Karpas-422 (cell line): ENCODE measurements at places on chromosomes 1 and 21.

GRCh38 chr1:53343831-53344668, 16.2 kb upstream of the LRP8 start:
- DNase-seq, result no peak

DNA sequence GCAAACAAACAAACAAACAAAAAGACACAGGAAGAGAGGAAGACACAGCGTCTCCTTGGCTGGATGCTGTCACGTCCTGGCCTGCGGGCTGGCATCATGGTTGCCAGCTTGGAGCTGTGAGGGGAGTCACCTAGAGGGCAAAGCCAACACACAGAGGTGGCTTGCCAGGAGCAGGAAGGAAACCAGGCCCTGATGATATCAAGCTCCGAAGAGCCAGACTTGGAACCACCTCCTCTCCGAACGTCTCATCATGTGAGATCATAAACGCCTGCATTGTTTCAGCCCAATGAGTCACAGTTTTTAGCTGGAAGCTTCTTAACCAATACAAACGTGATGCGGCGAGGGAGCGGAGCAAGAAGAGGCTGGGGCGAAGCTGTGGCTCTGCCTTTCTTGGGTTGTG, 8.7 kb downstream of the PLA2G2D start:
- DNase-seq, result no peak

GRCh38 chr1:17195731-17196130, 9.2 kb upstream of the PADI1 start:
- DNase-seq, result no peak

GRCh38 chr1:163186862-163187261, 15.9 kb downstream of the RGS5 start:
- no peak for DNase-seq

- no peak for DNase-seq
Measured at GRCh38 chr1:55326496-55327243, 111.5 kb upstream of the USP24 start.

- DNase-seq, result no peak
Measured at GRCh38 chr21:18030248-18030647, 211.1 kb upstream of the C21orf91 start.

GRCh38 chr1:1422465-1423244, 1.6 kb upstream of the ANKRD65 start:
- peak; percentile 71 for DNase-seq

DNA sequence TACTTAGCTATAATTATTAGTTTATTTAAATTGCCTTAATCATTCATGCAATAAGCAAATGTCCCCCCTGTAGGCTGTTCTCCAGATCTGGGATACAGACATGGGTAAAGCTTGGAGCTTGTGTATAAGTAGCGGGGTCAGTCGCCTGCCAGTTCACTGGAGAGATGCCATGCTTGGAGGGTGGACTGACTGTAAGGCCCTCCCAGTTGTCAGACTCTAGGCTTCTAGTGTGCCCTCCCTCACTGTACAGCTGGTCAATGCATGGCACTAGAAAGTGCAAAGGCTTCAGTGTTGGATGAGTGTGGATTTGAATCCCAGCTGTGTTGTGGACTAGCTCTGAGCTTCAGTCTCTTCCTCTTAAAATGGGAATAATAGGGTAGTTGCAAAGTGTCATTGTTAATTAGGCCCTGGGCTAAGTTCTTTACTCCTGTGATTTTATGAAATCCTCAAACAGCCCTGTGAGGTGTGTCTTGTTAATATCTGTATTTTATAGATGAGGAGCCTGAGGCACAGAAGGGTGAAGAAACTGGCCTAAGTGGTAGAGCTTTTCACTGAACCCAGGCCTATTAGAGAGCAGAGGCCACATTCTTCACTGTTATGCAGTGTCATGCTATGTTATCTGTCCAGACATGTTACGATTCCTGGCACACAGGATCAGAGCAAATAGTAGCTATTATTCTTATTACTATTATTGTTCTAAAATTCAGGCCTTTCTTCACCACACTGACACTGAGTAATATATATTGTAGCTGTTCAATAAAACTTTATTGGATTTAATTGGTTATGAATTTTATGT, 85.9 kb downstream of the ROR1 start:
- DNase-seq, result no peak

DNA sequence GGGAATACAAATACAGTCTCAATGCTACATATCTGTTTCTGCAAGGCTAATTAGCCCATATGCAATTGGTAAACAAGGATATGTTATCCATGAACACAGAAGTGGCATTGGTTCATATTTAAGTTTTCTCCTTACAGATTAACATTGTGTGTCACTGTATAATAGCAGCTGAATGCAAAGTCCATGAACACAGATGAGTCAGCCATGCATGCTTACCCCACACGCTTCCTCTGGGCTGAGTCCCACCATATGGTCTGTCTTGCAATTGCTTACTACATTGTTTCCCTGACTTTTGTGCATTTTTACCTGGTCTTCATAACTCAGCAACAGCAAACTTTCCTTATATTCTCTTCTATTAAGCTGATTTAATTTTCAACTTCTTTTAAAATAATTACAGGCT, 41.5 kb upstream of the TSNAX start:
- no peak for DNase-seq

- DNase-seq, result no peak
Measured at GRCh38 chr1:1058921-1059493, 15.1 kb downstream of the RNF223 start.

DNA sequence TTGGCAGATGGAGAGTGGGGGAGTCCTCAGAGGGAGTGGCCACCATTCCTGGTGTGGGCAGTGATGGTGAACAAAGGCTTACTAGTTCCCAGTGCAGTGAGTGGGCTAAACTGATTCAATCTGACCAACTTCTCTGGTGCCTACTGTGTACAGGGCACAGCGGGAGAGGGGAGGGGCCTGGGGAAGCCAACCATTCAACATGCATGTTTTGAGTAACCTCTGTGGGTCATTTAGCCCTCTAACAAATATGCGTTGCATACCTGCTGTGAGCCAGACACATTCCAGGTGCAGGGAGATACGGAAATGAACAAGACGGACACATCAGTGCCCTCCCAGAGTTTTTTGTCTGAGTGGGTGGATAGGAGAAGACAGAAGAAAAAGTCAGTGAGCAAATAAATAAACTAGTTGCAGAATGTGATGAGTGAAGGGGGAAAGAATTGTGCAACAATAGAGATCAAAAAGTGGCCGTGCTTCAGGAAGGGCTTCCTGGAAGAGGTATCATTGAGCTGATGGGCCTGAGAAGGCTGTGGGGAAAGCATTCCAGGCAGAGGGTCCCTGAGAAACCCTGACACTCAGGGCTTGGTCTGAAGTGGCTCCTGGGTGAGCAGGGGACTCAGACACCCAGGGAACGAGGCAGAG, 78.8 kb downstream of the EPHB2 start:
- DNase-seq, result no peak

DNA sequence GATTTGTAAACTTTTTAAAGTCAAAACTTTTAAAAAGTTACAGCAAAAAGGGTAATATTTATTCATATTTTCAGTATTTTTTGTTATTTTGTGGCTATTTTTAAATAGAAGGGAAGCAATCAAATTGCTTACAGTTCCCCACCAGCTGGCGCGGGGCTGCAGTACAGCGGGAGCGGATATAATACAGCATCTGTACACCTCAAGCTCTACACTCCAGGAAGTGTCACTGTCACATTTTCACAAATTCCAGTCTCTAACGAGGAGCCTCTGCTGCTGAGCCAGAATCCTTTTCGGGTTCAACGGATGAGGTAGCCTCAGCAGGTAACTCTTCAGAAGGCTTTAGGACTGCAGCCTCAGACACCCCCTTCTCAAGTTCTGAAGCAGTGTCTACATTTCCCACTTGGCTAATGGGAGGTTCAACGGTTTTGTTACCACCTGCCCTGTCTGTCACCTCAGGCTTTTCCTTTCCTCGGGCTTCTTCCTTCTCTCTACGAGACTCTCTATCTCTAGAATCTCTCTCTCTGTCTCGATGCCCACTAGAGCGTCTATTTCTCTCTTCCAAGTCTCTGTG, 11.7 kb downstream of the SOD1 start:
- no peak for DNase-seq

DNA sequence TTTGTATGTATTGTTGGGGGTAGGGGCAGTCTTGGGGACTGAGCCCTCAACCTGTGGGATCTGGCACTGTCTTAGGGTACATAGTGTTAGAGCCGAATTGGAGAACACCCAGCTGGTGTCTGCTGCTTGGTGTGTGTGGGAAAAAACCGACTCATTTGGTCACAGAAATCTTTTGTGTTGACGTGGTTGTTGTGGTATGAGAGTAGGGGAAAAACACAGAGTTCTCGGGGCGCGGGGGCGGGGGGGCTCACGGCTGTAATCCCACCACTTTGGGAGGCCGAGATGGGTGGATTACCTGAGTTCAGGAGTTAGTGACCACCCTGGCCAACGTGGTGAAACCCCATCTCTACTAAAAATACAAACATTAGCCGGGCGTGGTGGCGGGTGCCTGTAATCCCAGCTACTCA, 15.3 kb upstream of the SRSF10 start:
- no peak for DNase-seq

- DNase-seq, result no peak
Measured at GRCh38 chr1:153375511-153375910, at the start of gene S100A12. Gene S100A12, minus strand, starts transcription at chr1:153375621. Its CDS starts 1,029 bp downstream, at chr1:153374592.

DNA sequence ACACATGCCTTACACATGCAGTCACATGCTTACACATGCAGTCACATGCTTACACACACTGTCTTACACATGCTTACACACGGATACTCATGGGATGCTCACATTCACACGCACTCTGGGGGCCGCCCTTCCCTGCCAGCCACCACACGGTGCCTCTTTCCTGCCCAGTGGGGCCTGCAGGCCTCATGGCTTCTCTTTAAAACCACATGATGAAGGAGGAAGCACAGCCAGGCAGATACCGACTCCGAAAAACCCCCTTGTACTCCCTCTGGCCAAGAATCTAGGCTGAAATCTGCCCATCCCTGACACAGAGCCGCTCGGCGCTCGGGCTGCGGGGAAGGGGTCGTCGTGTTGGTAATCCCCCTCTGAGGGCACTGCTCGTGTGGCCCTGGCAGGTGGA, 113.0 kb downstream of the PRDM16 start:
- no peak for DNase-seq

DNA sequence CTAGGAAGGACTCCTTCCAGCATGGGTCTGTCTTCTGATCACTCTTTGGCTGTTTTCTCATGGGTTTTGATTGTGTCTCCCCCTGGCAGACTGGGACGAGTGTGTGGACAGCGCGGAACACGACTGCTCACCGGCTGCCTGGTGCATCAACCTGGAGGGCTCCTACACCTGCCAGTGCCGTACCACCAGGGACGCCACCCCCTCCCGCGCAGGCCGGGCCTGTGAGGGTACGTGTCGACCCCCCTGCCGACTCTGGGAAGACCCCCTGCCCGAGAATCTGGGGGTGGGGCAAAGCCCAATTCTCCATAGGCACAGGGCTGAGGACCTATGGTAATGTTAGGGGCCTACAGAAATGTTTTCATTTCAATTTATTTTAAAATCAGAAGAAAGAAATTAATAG, 38.4 kb downstream of the UMODL1 start:
- no peak for DNase-seq

- DNase-seq, result peak; percentile 67
Measured at GRCh38 chr21:39313042-39313570, 326 bp downstream of the BRWD1 start.

- no peak for DNase-seq
Measured at GRCh38 chr1:109910963-109911798, 532 bp downstream of the CSF1 start.

DNA sequence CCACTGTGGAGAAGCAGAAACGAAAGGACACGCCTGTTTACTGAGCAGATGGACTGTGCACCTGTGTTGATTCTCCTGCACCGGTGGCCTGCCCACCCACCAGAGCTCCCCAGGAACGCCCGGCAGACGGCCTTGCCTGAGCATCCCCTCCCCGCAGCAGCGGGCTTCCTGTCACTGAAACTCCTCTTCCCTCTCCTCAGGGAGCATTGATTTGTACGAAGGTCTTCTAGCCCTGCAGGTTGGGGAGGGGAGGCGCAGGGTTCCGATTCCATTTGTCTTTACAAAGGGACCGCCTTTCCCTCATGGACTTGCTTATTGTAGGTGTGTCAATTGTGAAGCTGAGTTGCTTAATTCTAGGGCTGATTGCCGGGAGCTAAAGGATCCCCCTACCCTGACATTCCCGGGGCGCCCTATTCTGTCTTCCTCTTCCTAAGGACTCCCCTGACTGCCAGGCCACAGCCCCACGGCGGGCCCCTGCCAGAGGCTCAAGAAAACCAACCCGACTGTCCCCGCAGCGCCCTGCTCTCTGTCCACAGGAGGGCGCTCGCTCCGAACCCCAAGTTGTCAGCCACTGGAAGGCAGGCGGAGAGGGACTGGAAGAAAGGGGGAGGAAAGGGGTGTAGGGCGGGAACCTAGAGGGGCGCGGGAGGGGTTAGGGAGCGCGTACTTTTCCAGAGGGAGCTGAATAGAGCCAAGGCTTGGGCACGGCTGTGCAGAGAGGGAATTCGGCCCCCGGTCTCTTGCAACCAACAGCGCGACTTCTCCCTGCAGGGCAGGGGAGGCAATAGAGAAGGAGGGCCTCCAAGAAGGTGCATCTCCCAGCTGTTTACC, 2.8 kb downstream of the S100A6 start:
- DNase-seq, result peak; percentile 88

- no peak for DNase-seq
Measured at GRCh38 chr1:167052389-167052788, 37.8 kb downstream of the GPA33 start.

DNA sequence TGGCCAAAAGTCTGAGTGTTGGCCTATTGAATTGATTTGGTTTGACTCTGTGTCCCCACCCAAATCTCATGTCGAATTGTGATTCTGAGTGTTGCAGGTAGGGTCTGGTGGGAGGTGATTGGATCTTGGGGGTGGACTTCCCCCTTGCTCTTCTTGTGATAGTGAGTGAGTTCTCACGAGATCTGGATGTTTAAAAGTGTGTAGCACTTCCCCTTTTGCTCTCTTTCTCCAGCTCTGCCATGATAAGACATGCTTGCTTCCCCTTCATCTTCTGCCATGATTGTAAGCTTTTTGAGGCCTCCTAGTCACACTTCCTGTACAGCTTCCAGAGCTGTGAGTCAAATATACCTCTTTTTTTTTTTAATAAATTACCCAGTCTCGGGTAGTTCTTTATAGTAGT, 297.1 kb upstream of the ZRANB2 start:
- DNase-seq, result no peak

DNA sequence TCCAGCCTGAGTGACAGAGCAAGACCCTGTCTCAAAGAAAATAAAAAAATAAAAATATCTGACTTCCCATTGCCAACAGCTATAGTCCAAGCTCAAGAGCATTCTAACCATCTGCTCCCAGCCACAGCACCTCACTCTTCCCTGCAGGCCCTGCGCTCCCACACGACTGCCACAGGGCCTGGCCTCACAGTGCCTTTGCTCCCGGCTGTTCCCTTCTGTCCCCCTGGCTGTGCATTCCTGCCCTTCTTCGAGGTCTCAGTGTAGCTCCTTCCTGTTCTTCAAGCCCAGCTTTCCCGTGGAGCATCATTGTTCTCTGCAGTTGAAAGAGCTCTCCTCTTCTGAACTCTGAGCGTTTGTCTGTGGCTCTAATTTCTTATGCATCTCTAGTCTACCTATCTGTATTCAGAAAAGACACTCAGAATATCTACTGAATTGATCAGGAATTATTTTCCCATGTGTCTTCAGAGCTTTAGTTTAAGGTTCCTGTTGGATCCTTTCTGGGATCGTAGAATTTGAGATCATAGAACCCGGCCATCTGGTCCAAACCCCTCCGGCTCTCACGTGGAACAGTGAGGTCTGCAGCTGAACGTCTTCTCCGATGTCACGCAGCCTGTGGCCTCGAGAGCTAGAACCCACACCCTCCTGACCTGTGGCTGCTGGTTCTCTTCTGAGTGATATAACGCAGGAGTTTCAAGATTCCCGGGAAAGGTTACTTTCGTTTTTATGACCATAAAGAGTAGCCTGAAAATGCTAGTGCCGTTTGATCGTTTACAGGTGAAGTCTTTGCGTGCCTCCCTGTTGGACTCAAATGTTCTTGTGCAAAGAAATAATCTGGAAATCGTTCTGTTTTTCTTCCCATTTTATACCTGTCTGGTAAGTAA, 54.4 kb downstream of the DOP1B start:
- DNase-seq, result no peak
